ENCODE measurements at places on chromosomes 1 and 21.

DNA sequence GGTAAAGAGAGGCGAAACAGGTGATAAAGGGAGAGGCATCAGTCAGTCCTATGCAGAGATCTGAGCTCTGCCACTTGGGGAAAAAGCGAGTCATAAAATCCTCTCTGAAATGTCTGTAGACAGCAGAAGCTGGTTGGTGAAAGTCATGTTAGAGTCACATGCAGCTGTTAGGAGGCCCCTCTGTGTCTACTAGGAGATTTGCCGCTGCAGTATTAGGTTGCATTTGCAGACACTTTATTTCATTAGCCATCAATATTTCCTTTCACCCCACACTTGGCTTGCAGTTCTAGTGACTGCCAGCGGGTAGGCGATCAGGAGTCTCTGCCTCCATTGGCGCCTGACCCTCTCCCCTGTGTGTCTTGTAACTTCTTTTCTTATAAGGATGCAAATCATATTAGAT is 16.2 kb downstream of the ATP1A4 start:
- DNase-seq: no peak

- no peak for DNase-seq
These were observed 1518.0 kb downstream of the NCAM2 start for GRCh38 chr21:22516230-22516629.

DNA sequence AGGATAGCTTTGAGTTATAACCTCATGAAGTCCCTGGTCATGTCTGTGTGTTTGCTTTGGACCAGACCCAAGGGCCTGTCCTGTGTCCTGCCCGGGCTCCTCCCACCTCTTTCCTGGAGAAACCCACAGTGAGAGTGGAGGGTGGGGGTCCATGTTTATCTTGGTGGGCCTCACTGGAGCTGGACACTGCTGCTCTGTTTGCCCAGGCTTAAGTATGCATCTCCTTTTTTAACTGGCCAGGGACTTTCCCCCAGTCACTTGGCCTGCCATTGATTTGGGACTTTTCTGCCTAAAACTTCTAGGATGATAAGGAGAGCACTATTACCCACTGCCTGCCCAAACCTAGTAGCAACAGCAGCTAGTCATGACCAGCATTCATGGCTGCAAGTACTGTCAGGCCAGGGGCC is 49.8 kb downstream of the DDR2 start:
- DNase-seq: no peak

DNA sequence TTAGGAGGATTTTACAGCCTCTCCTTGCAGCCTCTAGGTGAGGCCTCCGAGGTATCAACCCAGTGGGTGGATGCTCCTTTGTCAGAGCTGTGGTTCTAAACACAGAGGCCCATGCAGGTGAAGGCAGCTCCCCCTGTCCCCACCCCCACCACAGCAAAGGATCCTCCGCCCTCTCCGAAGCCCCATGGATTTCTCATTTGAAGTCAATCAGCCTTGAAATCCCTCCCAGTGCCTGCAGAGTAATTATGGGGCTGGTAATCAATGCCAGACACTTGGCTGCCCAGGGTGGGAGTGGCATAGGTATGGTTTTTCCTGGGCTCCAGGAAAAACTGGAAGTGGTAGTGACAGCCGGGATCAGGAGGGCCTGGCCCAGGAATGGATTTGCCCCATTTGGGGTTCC is 119.5 kb upstream of the CSF3R start:
- no peak for DNase-seq

- DNase-seq: no peak
These were observed 1.9 kb downstream of the BTBD19 start for GRCh38 chr1:44810101-44810761.

DNA sequence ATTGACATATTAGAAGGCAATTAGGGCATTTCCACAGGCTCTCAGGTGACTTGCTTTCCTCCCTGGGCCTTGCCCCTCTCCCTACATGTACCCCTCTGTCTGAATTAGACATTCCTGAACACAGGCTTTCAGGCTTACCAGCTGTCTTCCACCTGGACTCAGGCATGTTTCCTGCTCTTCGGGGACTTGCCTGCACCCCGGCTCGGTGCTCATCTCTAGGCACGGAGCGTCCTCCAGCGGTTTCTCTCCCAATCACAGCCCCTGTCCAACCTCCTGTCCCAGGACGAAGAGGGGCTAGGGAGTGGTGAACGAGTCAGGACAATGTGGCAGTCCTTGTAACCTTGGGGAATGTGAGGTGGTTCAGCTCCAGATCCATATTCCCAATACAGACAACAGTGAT is 4.2 kb downstream of the PROK1 start:
- DNase-seq: peak; percentile 25

DNA sequence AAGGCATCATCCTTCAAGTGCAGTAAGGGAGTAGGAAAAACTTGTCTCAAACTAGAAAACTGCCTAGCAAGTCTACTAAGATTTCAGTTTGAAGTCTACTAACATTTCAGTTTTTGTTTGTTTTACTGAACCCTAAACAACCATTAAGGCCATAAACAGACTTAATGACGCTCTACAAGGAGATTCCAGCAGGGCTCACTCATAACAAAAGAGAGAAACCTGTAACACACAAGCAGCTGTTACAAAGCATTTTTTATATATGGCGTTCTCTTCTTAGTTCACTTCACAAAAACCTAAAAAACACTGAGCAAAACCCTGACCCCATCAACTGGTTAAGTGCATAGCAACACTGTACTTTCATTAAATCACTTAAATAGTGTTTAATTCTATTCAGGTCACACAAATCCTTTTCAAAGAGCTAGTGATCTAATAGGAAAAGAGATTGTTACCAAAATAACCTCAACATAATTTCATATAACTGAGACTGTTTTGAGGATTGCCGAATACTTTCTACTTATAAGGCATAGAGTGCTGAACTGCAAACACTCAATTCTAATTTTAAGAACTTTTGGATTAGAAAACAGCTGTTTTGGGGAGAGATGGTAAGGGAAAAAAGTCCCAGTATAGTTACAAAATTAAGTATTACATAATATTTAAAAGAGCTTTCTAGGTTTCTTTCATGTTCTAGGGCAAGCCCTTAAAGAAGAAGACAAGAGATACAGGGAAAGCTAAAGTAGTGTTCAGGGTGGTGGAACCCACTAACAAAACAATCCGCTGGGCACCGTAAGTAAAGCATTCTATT is 1.4 kb downstream of the B3GALNT2 start:
- DNase-seq: no peak

DNA sequence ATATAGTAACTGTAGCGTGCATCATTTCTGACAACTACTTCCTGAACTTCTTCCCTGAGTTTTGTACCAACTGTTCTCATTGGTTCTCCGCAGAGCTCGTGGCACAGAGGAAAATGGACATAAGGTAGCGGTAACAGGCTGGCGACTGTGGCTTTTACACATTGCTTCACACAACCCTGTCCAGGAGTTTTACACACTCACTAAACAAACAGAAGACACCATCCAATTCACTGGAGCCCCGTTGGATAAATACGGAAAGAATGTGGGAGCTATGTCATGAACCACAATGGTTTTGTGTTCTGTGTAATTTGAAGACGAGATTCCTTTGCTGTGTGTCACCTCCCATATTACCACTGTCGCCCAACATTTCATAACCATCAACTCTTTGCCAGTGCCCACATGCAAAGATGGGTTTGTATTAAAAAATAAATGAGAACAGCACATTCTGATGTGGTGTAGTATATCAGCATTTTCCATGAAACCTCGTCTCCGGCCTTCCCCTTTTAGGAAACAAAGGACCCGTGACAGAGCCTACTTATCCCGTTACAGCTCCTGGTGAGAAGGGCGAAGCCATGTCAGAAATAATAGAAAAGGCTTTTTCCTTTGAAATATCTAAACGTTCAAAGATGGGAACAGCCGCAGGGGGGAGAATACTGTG is 47.4 kb upstream of the ENAH start:
- peak; percentile 39 for DNase-seq

DNA sequence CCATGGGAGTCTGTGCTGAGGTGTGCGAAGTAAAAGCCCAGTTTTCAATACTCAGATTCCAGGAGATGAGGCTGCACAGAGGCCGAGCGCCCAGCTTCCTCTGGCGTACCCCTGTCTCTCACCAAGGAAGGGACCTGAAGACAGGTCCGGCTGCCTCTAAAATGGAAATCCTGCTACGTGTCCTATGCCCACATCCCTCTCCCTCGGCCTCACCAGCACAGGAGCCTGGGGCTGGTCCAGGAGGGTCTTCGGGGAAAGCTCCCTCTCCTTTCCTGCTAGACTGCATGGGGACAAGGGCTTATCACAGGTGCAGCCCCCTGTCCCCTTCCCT is 392 bp downstream of the MRPL55 start:
- no peak for DNase-seq

DNA sequence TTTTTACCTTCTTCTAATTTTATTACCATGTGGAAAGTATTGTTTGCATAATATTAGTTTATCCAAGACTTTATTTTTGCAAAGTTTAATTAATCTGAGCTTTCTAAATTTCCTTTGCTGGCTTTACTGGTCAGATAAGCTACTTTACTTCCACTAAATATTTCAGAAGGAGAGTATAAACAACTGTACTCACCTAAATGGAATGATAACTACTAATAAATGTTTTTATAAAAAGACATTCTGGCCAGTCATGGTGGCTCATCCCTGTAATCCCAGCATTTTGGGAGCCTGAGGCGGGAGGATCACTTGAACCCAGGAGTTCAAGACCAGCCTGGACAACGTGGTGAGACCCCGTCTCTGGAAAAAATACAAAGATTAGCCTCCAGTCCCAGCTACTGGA is 36.0 kb downstream of the ATP8B2 start:
- DNase-seq: no peak

DNA sequence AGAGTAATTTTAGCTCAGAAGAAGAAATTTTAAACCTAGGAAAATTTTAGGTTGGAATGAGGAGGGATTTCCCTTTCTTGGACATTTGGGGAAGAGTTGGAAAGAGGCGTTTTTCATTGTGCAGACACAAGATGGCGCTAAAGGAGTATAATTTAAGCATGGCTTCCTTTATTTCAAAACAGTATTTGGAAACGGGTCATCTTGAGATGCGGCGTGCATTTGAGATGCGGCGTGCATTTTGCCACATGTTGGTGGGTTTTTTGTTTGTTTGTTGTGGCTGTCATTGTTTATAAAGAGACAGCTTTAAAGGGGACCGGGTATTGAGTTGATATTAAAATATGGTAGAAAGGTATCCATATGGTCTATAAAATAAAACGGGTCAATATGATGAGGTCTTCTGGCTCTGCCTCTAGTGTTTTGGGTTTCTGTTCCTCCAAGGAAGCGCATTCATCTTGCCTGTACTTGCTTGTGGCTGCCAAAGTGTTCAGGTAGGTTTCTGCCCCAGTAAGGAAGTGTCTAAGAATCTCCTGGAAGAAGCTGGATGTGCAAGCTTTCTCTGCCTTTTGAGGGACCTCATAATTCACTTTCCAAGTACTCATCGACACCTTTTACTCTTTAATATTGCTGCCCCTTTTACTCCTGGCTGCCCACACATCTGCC is 210.3 kb downstream of the SLC35F3 start:
- peak; percentile 14 for DNase-seq

GRCh38 chr1:1582585-1583346 is 8.1 kb upstream of the SSU72 start:
- no peak for DNase-seq

DNA sequence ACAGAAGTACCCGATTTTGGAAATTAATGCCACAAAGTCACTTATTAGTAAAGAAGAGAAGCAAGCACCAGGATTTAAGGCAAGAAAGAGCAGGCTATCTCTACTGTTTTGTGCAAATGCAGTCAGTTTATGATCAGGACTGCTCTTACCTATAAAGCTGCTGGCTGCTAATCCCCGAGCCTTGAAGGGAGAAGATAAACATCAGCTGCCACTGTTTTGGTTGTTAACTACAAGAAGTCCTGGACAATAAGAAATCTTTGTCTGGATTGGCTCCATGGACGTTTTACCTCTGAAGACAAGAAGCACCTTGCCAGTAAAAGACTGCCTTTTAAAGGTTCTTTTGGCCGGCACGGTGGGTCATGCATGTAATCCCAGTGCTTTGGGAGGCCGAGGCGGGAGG is 21.4 kb downstream of the FRRS1 start:
- no peak for DNase-seq

DNA sequence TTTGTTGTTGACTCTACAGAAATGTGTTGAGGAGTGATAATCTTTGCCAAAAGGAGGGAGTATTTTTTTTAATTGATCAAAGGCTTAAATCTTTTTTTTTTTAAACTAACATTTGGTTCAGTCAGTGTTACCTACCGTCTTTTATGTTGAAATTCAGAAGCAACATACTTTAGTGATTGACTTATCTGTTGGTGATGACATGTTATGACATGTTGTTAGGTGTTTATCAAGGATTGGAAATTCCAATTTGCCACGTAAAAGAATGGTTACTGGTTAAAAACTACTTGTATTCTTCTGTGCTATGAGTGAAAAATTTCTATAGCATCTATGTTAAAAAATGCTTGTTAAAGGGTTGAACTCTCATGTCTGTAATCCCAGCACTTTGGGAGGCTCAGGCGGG is 61.2 kb downstream of the DNM3 start:
- DNase-seq: no peak

DNA sequence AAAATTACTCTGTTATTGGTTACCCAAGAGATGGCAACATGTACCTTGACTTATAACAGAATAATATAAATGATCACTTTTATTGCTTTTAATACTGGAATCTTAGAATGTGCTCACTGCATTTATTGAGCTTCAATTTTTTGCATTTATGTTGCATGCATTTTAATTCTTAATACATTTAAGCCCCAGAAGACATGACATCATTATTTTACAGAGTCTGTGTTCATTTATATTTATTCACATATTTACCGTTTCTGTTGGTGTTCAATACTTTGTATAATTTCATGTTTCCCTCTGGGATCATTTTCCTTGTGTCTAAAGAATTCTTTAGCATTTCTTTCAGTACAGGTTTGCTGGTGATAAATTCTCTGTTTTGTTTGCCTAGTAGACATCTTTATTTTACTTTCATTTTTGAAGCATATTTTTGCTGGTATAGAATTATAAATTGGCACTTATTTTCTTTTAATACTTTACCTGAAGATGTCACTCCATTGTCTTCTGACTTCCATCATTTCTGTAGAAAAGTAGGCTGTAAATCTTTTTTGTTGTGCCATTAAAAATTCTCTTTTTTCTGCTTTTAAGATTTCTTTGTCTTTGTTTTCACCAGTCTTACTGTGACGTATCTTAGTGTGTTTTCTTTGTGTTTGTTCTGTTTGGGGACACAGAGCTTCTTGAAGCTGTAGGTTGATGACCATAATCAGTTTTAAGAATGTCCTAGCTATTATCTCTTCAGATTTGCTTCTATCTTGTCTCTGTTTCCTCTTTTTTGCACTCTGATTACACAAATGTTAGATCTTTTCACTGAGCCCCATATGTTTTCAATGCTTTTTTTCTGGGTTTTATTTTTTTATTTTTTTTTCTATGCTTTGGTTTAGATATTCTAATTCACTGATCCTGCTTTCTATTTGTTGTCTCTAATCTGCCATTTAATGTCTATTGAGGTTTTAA is 26.9 kb downstream of the DISP3 start:
- no peak for DNase-seq
